ENCODE measurements at places on chromosomes 11 and 22.
A peak's percentile ranks its signal among the peaks of the same experiment; 100 is the strongest.

DNA sequence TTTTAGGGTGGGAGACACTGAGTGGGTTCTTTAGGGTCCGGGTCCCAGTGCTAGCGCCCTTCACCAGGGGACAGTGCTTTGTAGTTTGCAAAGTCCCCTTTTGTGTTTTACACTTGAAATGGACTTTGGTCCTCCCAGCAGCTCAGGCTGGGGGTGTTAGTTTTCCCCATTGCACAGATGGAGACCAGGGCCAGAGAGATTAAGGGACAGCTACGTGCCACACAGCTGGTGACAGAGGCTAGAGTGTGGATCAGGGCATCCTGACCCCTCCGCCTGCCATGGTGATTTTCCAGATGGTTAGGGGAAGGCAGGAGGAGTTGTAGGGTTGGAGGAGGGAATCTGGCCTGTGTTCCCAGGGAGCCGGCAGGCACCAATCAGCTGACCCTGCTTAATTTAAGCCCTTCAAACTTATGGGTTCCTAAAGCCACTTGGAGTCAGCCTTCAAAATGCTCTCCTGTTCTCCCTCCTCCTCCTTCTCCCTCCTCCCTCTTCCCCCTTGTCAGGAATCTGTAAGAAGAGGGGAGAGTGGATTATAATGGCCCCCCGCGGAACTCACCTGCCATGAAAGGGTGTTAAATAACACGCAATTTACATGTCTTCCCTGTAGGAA lies 22.5 kb upstream of the MPPED1 start:
- DNase-seq, result no peak

DNA sequence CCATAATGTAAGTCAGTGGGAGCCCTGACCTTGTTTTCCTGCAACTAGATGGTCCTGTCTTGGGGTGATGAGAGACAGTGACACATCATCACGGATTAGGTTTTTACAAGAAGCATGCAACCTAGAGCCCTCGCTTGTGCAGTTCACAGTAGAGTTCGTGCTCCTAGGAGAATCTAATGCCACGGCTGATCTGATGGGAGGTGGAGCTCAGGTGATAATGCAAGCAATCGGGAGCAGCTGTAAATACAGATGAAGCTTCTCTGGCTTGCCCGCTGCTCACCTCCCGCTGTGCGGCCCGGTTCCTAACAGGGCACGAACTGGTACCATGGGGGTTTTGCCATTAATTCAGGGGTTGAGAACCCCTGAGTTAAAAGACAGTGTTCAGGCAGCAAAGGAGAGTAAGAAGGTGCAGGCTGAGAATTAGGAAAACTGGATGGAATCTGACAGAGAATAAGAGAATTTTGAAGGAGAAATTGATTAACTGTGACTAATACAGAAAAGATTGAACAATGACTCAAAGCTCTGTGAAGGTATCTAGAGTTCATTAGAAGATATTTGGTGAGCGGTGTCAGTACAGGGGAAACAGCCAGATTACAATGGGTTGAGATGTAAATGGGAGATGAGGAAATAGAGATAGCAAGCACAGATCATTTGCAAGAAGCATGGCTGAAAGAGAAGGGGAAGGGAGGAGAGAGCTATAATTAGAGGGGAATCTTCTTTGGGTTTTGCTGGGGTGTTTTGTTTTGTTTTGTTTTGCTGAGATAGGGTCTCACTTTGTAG lies 21.0 kb downstream of the WEE1 start:
- DNase-seq, result no peak

DNA sequence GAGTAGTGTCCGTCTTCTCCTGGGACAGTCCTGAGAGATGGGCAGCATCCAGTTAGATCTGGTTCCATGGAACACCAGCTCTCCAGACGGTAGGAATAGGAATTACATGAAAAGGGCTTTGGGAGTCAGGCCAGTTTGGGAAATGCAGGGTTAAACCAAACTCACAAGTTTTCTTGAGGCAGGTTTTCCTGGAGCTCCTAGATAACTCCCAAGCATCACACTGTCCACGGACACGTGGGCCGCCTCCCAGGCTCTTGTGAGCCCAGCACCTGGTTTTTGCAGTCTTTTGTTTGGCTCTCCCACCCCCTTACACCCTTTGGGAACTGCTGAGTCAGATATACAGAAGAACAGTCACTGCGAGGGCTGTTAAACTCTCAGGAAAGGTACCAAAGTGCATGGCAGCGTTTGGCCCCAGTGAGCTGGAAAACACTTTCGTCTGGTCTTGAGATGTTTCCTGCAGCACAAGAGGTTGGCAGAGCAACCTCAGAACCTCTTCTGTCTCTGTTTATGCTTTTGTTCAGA lies 90.0 kb downstream of the BCR start:
- no peak for DNase-seq

DNA sequence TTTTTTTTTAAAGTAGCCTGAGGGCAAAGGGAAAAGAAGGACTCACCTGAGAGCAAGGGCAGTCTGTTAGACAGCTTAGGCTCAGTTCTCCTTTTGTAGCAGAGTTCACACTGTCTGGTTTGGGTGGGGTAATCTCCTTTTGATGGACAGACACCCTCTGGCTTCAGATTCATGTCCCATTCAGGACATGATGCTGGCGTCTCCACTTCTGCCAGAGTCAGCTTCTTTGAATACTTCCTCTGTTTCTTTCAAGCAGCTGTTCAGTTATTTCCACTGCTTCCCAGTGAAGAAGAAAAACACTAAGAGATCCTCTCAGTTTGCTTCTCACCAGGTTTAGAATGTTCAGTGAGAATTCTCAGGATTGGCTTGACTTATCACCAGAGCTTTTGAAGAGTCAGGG lies 79.0 kb upstream of the HSD17B12 start:
- DNase-seq, result no peak

DNA sequence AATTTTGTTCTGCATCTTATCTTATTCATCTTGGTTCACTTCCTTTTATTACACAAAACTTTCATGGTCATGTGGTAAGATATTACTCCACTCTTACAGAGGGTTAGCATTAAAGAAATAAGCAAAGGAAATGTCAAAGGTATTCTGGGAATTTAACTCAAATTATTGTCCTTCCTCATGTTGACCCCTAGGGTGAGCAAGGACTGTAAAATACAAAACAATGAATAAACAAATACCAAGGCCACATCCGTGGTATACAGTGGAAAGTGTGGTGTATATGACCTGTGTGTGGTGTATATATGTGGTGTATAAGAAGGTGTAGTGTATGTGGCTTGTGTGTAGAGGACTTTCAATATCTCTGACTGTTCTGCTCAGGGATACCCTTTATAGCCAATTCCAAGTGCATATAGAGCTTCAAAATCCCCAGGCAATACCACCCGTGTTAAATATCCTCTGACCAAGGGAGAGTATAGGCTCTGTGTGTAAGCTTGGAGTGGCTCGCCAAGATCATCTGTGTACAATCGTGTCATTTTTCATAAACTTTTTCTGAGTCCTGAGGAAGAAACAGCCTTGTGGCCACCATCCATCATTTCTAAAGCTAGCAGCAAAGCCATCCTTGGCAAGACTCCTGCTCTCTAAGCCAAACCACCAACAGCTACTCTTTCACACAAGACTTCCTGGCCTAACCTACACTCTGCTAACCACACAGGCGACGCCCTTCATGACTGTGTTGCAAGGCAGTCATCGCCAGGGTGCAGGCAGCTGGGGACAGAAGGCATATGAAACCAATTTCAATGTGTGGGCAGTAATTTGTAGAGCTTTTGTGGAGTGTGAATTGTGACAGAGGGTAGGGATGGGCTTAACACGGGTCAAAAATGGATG lies 548.0 kb downstream of the ETS1 start:
- DNase-seq, result no peak

DNA sequence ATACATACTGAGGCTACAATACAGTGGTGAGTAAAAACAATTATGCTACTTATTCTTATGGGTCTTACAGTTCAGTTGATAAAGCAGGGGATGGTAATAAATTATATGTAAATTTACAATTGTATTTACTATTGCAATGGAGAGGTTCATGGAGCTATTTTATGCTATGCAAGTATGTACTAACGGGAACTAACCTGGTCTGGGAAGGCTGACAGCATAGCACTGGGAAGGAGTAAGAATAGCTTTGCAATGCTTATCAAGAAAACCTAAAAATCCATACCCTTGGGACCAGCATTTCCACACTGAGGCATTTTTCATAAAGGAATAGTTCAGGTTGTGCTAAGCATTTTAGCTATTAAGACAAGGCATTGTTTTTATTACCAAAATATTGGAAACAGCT lies 700.6 kb downstream of the NELL1 start:
- no peak for DNase-seq

- no peak for DNase-seq
These were observed at the start of gene OR10A6 for GRCh38 chr11:7931168-7931567. Gene OR10A6, minus strand, starts transcription at chr11:7931268. Its CDS starts 2,606 bp downstream, at chr11:7928662.

- peak; percentile 35 for DNase-seq
These were observed 89.7 kb upstream of the PHOX2A start for GRCh38 chr11:72333661-72334060.

DNA sequence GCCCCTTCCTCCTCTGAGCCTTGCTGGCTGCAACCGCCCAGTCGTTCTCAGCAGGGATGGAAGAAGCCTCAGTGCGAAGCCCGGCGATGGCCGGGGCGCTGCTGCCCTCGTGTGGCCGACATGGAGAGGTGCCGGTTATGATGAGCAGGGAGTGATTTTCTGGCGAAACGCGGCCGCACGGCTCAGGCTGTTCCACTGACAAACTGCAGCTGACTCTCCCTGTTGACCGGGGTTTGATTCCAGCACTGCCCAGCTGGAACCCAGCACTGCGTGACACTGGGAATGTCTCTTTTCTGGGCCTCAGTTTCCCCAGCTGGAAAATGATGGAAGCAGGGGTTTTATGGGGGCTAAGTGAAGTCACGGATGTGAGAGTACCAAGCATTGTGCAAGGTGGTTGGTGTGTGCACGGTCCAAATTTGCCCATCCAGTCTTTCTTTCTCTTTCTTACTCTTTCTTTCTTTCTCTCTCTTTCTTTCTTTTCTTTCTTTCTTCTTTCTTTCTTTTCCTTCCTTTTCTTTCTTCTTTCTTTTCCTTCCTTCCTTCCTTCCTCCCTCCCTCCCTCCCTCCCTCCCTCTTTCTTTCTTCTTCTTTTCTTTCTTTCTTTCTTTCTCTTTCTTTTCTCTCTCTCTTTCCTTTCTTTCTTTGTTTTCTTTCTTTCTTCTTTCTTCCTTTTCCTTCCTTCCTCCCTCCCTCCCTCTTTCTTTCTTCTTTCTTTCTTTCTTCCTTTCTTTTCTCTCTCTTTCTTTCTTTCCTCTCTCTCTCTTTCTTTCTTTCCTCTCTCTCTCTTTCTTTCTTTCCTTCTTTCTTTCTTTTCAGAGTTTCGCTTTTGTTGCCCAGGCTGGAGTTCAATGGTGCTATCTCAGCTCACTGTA lies 25.8 kb upstream of the MPPED1 start:
- DNase-seq, result peak; percentile 66

DNA sequence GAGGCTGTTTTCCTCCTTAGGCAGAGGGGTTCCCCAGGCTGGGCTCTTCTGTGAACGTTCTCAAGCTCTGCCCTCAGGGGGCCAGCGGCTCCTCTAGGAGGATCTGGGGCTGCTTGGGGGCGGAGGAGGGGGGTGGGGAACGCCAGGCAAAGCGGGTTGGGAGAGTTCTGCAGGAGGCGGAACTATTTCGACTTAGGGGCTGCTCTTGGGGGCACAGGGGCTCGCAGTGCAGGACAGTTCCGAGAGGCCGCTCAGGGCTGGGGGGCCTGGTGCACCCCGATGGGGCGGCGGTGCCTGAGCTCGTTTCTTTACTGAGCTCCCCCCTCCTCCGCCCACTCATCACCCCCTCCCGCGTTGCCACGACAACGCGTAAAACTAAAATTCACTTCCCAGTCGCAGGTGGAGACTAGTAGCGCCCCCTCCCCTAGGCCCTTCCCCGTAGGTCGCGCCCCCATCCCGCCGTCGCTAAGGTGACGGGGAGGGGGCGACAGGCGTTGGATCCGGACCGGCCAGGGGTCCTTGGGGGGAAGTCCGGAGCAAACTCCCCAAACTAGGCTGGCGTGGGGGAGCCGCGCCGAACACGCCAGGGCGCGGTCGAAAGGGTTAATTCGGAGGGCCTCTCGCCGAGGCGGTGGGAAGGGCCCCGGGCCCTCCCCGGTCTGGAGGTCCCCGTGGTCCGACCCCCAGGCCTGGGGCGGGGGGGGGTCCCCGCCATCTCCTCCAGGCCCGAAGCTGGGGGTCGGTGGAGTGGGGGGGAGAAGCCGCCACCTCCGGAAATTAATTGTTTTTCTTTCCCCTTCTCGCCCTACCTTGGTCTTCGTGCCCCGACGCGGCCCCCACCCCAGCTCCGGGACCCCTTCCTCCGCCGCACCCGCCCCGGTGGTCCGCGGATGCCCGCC lies 857 bp downstream of the SHANK3 start:
- no peak for DNase-seq

GRCh38 chr11:68163691-68164090 lies 42.5 kb upstream of the CHKA start:
- no peak for DNase-seq

DNA sequence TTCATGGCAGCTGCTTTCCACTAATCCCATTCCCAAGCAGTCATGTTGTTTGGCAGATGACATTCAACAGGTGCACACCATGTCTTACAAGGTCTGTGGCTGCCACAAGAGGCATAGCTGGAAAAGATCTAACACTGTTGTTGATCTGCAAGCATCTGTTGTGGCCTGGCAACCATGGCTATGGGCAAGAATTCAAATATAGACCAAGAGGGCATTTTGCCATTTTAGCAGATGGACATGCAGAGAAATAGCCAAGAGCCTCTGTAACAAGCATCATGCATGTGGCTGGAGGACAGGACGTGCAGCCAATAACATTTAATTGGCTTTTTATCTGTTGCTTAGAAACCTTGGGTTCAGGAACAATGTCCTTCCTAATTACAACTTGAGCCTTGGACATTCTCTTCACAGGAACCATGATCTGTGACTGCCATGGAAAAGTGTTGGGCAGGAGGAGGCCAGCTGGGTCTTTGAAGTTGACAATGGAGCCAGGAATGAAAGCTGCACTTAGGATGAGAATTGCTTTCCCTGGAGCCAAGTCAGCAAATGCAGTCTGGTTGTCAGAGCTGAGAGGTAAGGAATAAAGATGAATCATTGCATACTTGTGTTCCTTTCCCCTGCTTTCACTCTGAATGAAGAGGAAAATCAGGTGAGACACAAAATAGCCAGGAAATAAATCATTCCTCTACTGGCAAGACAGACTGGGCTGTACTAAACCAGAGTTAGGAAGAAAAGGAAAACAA lies 113.6 kb upstream of the ANO5 start:
- no peak for DNase-seq

- no peak for DNase-seq
These were observed 8.2 kb upstream of the TBC1D22A start for GRCh38 chr22:46754110-46754799.

GRCh38 chr11:12170984-12171383 lies 60.6 kb downstream of the MICAL2 start:
- DNase-seq, result no peak

DNA sequence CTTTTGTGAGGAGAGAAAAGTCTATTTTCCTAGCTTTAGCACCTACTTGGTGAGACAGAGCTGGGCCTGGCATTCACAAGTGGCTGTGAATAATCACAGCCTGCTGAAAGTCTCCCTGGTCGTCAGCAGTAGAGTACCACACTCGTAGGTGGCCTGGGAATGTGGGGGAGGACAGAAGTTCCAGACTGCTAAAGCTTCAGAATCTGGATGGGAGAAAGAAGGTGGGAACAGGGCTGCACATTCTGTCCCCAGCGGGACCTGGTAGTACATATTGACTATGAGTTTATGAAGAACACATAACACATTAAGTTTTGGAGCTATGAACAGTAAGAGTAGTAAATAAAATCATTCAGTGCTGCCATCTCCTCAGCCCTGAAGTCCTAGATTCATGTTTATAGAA lies 19.0 kb upstream of the LIMK2 start:
- DNase-seq, result no peak
